ENCODE measurements at places on chromosomes 7 and 10.

GRCh38 chr10:35262436-35262835 lies 73.9 kb upstream of the CCNY start:
- H3K4me1 ChIP-seq, result peaks cover 5% of the 10 kb centered on the region
- no peaks in the 10 kb centered on the region for H3K27me3 ChIP-seq
- H3K27ac ChIP-seq, result no peak overlapping the region
- no peak overlapping the region for H3K4me3 ChIP-seq
- H3K36me3 ChIP-seq, result no peaks in the 10 kb centered on the region

- no peaks in the 10 kb centered on the region for H3K27me3 ChIP-seq
- H3K4me1 ChIP-seq, result no peaks in the 10 kb centered on the region
- no peak overlapping the region for H3K4me3 ChIP-seq
- no peaks in the 10 kb centered on the region for H3K36me3 ChIP-seq
- H3K27ac ChIP-seq, result no peak overlapping the region
Measured at GRCh38 chr10:93267521-93267920, 193.8 kb downstream of the CYP26A1 start.

DNA sequence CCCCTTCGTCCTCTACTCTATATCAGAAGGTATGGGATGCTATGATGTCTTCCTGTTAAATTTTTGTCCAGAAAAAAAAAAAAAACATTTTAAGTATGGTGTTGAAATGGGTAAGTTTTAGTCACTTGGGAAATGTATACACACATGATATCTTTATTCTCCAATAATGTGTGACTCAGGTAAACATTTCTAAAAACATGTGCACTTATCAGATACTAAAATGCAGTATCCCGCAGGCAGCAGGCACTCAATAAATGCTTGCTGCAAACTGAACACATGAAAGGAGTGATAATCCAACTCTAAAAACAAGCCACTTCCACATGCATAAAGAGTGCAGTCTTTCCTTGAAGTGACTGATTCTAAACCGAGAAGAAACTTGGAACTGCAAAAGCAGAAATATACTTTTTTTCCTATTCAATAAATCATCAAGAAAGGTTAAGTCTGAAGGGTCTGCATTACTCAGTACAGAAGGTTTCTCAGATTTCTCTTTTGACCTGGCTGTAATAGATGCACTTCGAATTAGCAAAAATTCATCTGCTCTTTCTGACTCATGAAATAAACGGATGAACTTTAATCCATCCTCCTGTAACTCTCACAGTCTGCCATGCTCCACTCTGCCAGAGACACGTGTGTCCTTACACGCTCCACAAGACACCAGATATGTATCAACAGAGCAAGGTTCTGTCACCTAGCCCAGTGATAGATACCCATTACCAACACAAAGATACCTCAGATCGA lies 84.0 kb downstream of the HIPK2 start:
- no peak overlapping the region for H3K4me3 ChIP-seq
- peaks cover 28% of the 10 kb centered on the region for H3K4me1 ChIP-seq
- H3K36me3 ChIP-seq, result peaks cover 26% of the 10 kb centered on the region
- DNase-seq, result no peak
- no peaks in the 10 kb centered on the region for H3K27me3 ChIP-seq

DNA sequence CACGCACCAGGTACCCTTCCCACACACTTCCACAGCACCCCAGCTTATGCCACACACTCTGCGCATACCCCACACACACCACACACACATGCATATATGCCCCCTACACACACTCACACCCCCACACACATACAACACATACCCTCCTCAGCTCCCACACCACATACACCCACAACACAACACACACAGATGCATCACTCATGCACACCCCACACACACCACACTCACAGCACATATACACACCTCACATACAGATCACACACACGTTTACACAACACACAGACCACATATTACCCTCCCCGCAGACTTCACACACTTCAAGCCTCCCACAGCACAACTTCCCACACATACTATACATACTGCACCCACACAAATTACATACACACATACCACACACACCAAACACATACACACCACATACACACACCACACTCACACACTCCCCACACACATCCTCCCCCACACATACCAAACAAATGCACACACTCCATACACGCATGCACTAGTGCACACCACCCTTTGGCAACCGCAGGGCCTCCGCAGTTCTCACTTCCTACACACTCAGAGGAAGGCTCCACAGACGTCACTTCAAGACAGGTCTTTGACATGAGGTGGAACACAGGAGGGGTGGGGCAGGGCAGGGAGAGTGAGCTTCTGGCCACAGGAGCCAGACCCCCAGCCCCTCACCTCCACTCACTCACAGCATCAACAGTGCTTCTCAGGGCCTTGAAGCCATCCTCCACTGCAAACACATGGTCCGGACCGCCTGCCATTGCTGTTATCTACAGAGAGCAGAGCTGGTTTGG lies 18.5 kb upstream of the ANTXRL start:
- peak overlapping the region; percentile 8 for H3K4me3 ChIP-seq
- H3K27me3 ChIP-seq, result no peaks in the 10 kb centered on the region
- no peak overlapping the region for H3K27ac ChIP-seq
- H3K36me3 ChIP-seq, result no peaks in the 10 kb centered on the region
- no peaks in the 10 kb centered on the region for H3K4me1 ChIP-seq

DNA sequence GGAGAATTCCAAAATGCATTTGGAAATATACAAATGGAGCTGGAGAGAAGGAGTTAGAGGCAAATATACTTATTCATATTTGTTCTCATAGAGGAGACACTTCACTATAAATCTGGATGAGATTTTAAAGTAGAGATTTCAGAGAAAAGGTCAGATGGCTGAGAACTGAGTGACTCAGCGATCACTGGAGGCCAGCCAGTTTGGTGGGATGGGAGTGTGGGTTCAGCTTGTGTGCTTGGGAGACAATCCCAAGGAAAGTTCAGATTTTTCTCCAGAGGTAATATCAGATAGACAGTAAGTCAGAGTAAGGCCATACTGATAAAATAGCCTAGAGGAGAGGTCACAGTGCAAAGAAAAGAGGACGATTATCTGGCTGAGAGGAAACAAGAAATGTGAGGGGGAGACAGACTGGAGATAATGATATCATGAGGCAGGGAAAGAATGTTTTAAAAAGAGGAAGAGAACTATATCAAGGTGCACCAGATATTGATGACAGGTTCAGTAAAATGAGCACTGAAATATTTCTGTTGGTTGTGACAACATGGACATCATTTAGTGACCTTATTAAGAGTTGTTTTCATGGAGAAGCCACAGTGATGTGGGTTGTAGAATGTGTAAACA lies 67.0 kb downstream of the MDFIC start:
- H3K4me3 ChIP-seq, result no peak overlapping the region
- peaks cover 19% of the 10 kb centered on the region for H3K4me1 ChIP-seq
- DNase-seq, result no peak
- H3K27me3 ChIP-seq, result no peaks in the 10 kb centered on the region
- no peaks in the 10 kb centered on the region for H3K36me3 ChIP-seq
- H3K27ac ChIP-seq, result peak overlapping the region; percentile 6

GRCh38 chr10:120960725-120961124 lies 109.6 kb downstream of the WDR11 start:
- H3K36me3 ChIP-seq, result no peaks in the 10 kb centered on the region
- no peak overlapping the region for H3K27ac ChIP-seq
- DNase-seq, result no peak
- no peaks in the 10 kb centered on the region for H3K27me3 ChIP-seq

DNA sequence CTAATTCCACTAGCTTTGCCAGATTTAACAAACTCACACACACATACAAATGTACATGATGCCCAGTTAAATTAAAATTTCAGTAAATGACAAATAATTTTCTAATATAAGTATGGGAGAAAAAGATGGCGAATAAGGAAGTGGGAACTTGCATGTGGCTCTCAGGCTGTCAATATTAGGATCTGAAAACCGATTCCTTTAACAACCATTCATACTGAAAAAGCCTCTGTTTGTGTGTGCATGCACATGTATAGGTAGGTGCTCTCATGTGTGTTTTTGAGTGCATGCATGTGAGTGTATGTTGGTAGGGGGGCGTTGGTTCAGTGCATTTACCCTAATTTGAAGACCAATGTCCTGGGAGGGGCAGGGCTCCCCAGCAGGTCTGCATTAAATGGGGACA lies 125.3 kb downstream of the HTR7 start:
- H3K4me3 ChIP-seq, result no peak overlapping the region
- H3K27ac ChIP-seq, result no peak overlapping the region
- H3K27me3 ChIP-seq, result no peaks in the 10 kb centered on the region
- no peak for DNase-seq
- H3K4me1 ChIP-seq, result no peaks in the 10 kb centered on the region
- H3K36me3 ChIP-seq, result no peaks in the 10 kb centered on the region

GRCh38 chr10:33559105-33559504 lies 224.6 kb upstream of the NRP1 start:
- no peak overlapping the region for H3K27ac ChIP-seq
- peaks cover 3% of the 10 kb centered on the region for H3K27me3 ChIP-seq
- H3K4me3 ChIP-seq, result no peak overlapping the region
- no peaks in the 10 kb centered on the region for H3K36me3 ChIP-seq
- no peaks in the 10 kb centered on the region for H3K4me1 ChIP-seq

DNA sequence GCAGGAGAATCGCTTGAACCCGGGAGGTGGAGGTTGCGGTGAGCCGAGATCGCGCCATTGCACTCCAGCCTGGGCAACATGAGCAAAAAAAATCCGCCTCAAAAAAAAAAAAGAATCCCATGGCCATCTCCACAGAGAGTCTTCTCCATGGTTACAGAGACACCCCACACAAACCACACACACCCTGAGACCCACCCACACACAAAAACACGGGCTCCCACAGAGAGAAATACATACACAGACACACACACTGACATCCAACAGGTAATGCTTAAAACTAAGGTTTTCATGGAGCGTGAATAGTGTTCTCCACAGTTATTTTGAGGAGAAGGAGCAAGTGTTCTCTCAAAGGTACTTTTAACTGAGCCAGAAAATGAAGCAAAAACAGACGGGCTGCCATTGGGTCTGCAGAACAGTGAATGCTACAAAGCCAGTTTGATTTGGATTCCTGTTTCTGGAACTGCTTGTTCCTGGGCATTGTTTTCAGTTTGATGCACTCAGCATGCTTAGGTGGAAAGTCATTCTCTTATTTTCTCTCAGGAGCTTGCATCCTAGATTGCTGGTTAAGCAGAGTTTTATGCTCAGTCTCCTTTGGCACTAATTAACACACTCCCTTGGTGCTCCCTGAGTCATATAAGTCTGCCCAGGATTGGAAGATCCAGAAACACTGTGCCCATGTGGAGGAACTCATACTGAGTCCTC lies 15.4 kb downstream of the AHCYL2 start:
- DNase-seq, result no peak
- H3K36me3 ChIP-seq, result no peaks in the 10 kb centered on the region
- H3K27me3 ChIP-seq, result no peaks in the 10 kb centered on the region
- H3K4me1 ChIP-seq, result no peaks in the 10 kb centered on the region
- no peak overlapping the region for H3K27ac ChIP-seq
- no peak overlapping the region for H3K4me3 ChIP-seq

- H3K36me3 ChIP-seq, result no peaks in the 10 kb centered on the region
- no peak for DNase-seq
- no peak overlapping the region for H3K27ac ChIP-seq
- no peak overlapping the region for H3K4me3 ChIP-seq
- no peaks in the 10 kb centered on the region for H3K27me3 ChIP-seq
Measured at GRCh38 chr7:51034521-51035264, 252.0 kb upstream of the GRB10 start.

DNA sequence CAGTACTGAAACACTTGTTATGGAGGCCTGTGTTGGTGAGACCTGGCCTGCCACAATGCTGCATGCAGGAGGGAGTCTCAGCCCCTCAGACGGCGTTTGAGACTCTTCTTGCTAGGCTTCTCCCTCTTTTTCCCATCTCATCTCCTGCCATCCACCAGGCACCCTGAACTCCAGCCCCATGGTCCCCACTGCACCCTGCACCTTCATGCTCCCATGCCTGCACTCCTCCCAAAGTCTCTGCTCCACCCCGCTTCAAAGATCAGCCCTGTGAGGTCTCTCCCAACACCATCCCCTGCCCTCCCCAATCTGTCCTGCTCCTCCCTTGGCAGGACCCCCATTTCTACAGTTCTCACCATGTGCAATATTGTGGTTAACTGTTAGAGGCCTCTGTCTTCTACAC lies 61.7 kb downstream of the VOPP1 start:
- H3K27ac ChIP-seq, result no peak overlapping the region
- H3K4me1 ChIP-seq, result peaks cover 9% of the 10 kb centered on the region
- H3K4me3 ChIP-seq, result no peak overlapping the region
- DNase-seq, result no peak
- peaks cover 3% of the 10 kb centered on the region for H3K36me3 ChIP-seq

DNA sequence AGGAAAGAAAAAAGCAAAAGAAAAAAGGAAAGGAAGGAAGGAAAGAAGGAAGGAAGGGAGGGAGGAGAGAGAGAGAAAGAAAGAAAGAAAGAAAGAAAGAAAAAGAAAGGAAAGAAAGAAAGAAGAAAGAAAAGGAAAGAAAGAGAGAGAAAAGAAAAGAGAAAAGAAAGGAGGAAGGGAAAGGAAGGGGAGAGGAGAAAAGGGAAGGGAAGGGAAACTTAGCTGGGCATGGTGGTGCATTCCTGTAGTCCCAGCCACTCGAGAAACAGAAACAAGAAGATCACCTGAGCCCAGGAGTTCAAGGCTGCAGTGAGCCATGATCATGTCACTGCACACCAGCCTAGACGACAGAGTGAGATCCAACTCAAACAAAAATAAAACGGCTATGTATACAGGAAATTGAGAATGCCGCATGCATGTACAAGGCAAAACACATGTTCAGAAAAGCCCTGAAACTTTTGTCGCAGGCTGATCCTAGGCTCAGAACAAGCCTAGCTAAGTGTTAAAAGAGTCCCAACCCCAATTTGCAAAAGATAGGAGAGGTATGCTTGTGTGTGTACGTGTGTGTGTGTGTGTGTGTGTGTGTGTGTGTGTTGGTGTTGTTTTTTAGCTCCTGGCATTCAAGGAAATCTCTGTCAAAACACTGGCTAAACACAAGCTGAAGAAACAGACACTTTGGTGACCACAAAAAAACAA lies 6.6 kb upstream of the NPC1L1 start:
- H3K27me3 ChIP-seq, result no peaks in the 10 kb centered on the region
- no peak overlapping the region for H3K27ac ChIP-seq
- no peaks in the 10 kb centered on the region for H3K36me3 ChIP-seq
- H3K4me3 ChIP-seq, result no peak overlapping the region

DNA sequence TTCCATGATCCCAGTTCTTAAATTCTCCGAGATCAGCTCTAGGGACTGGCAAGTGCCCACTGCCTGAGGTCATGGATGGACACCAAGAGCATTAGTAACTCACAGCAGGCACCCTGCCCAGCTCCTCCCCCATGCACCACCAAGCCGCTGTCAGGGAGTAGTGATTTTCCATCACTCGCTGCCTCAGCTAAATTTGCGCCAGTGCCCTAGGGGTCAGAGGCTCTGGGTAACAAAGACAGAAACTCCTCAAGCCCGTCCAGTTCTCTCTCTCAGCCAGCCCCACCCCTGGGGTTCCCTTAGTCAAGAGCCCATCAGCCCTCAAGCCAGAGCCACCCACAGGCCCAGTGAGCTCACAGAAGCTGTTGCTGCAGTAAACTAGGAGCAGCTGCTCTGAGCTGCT lies 30.0 kb downstream of the PAX2 start:
- no peaks in the 10 kb centered on the region for H3K36me3 ChIP-seq
- no peak overlapping the region for H3K27ac ChIP-seq
- no peak for DNase-seq

- H3K27me3 ChIP-seq, result no peaks in the 10 kb centered on the region
- H3K4me3 ChIP-seq, result no peak overlapping the region
- no peak for DNase-seq
- no peaks in the 10 kb centered on the region for H3K36me3 ChIP-seq
Measured at GRCh38 chr7:91557789-91558404, 293.7 kb downstream of the FZD1 start.

GRCh38 chr7:102173669-102174068 lies 113.0 kb upstream of the SH2B2 start:
- H3K4me3 ChIP-seq, result no peak overlapping the region
- no peaks in the 10 kb centered on the region for H3K4me1 ChIP-seq
- H3K27me3 ChIP-seq, result no peaks in the 10 kb centered on the region
- DNase-seq, result no peak
- peaks cover 70% of the 10 kb centered on the region for H3K36me3 ChIP-seq
- no peak overlapping the region for H3K27ac ChIP-seq

Measured in lower lobe of right lung (tissue), 2 donors.